Activated CD4-positive, alpha-beta memory T cell treated with anti-CD3 and anti-CD28 coated beads for 36 hours (primary cell): ENCODE measurements at places on chromosomes 4 and X. TPM values are rescaled to one million over a fixed set of nuclear protein-coding genes. Genes with fewer than 3 reads are reported as not detected.

GRCh38 chr4:169484485-169484884 lies 127.9 kb downstream of the NEK1 start:
- H3K27me3 ChIP-seq = no peaks in the 10 kb centered on the region
- no peak overlapping the region for H3K4me3 ChIP-seq
- DNase-seq = no peak
- peaks cover 2% of the 10 kb centered on the region for H3K4me1 ChIP-seq

GRCh38 chrX:47743504-47743903 lies 84.5 kb upstream of the UXT start:
- H3K4me3 ChIP-seq = no peak overlapping the region
- H3K27ac ChIP-seq = no peak overlapping the region
- no peak for DNase-seq
- peaks cover 2% of the 10 kb centered on the region for H3K27me3 ChIP-seq

DNA sequence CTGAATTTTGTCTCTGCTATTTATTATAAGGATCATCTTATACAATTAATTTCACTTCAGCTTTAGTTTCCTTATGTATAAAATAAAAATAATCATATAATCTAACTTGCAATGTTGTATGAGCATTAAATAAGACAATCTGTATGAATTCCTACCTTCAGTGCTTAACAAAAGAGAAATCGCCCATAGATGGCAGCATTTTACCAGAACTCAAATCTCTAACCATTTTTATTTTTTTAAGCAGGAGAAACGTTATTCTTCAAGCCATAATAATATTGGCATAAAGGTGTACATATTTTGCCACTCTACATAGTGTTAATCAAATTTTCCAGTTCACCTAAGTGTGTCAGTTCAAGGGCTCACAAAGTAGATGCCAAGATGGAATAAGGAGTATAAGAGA lies 78.8 kb downstream of the TMEM47 start:
- H3K27ac ChIP-seq = no peak overlapping the region
- H3K36me3 ChIP-seq = no peaks in the 10 kb centered on the region
- H3K27me3 ChIP-seq = no peaks in the 10 kb centered on the region

- no peak overlapping the region for H3K4me3 ChIP-seq
- H3K4me1 ChIP-seq = peaks cover 3% of the 10 kb centered on the region
- H3K27ac ChIP-seq = no peak overlapping the region
Observed at GRCh38 chrX:13144927-13145655, 100.7 kb upstream of the FAM9C start.

DNA sequence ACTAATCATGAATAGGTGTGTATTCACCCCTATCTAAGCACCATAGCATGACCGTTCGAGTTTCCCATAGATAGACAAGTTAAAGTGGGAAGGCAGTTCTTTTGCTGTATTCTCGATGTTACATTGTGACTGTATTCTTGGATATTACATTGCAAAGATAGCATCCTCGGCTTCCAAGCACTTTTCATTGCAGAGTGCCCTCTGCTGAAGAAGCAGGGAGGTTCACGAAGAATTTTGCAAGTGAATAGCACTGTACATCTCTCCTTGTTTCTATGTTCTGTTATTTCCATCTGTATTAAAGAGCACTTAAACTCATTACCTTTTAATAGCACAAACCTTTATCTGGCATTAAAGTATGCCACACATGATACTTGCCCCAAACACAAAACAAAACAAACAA lies 426.7 kb upstream of the ARX start:
- no peak overlapping the region for H3K27ac ChIP-seq
- no peak overlapping the region for H3K4me3 ChIP-seq
- H3K4me1 ChIP-seq = no peaks in the 10 kb centered on the region
- DNase-seq = no peak

GRCh38 chrX:18566748-18567147 lies 105.2 kb downstream of the RS1 start:
- DNase-seq = no peak
- no peaks in the 10 kb centered on the region for H3K4me1 ChIP-seq
- peaks cover 5% of the 10 kb centered on the region for H3K36me3 ChIP-seq
- H3K4me3 ChIP-seq = no peak overlapping the region
- H3K27me3 ChIP-seq = no peaks in the 10 kb centered on the region

DNA sequence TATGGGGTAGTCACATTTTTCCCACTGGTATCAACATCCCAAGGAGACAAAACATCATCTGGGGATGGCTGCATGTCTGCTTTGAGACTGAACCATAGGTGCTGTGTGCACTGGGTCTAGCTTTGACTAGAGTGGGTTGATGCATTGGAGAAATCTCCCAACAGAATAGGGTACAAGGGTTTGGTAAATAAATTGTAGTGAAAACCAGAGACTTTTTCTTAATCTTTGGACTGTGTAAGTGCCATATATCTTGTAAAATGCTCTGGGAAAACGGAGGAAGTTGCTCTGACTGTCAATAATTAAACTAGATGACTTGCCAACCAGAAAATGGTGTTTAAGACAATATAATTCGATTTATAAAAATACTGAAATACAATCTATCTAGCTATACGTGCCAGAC lies 1064.0 kb upstream of the SLIT2 start:
- no peaks in the 10 kb centered on the region for H3K36me3 ChIP-seq
- H3K4me1 ChIP-seq = no peaks in the 10 kb centered on the region
- no peak for DNase-seq
- no peak overlapping the region for H3K4me3 ChIP-seq

- DNase-seq = no peak
- H3K27ac ChIP-seq = no peak overlapping the region
- no peak overlapping the region for H3K4me3 ChIP-seq
- no peaks in the 10 kb centered on the region for H3K27me3 ChIP-seq
Observed at GRCh38 chrX:39669668-39670067, 428.1 kb downstream of the BCOR start.

MAGEE1 gene
- total RNA-seq = 3.2 TPM

TMSB15C gene
- total RNA-seq = 1.6 TPM

DOK7 gene
- total RNA-seq = not detected

HMGB2 gene
- 614 TPM for total RNA-seq

UPF3B gene
- total RNA-seq = 15.3 TPM
